ENCODE measurements at places on chromosomes 13 and 19.

DNA sequence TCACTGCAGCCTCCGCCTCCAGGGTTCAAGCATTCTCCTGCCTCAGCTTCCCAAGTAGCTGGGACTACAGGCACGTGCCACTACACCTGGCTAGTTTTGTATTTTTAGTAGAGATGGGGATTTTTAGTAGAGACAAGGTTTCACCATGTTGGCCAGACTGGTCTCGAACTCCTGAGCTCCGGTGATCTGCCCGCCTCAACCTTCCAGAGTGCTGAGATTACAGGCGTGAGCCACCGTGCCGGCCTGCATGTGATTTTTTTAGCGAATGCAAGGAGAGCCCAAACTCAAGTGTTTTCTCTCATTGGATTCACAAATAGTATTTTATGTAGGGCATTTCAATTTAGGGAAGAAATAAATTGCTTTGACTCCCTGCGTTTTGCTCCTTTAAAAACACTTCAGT is 4.4 kb downstream of the ZMYM2 start:
- no peak for DNase-seq

GRCh38 chr13:94246495-94246894 is 233.0 kb downstream of the DCT start:
- DNase-seq: no peak

GRCh38 chr13:94121686-94122085 is 357.8 kb downstream of the DCT start:
- DNase-seq: no peak

DNA sequence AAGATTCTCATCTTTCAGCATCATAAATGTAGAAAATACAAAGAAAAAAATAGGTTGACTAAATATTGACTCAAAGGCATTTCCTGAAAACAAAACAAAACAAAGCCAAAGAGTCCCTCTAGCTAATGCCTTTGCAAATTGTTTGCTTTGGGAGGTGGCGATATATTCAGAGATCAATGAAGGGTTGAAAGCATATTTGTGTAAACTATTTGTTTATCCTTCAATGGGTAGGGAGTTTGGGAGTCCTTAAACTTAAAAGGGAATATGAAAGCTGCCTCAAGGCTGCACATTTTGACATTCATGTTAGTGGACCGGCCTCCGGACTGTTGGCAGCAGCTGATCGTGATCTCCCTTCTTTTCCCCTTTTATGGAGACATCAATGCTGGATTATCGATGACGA is 257.5 kb downstream of the ITGBL1 start:
- DNase-seq: no peak

GRCh38 chr19:32018014-32018413 is 327.4 kb upstream of the ZNF507 start:
- no peak for DNase-seq

DNA sequence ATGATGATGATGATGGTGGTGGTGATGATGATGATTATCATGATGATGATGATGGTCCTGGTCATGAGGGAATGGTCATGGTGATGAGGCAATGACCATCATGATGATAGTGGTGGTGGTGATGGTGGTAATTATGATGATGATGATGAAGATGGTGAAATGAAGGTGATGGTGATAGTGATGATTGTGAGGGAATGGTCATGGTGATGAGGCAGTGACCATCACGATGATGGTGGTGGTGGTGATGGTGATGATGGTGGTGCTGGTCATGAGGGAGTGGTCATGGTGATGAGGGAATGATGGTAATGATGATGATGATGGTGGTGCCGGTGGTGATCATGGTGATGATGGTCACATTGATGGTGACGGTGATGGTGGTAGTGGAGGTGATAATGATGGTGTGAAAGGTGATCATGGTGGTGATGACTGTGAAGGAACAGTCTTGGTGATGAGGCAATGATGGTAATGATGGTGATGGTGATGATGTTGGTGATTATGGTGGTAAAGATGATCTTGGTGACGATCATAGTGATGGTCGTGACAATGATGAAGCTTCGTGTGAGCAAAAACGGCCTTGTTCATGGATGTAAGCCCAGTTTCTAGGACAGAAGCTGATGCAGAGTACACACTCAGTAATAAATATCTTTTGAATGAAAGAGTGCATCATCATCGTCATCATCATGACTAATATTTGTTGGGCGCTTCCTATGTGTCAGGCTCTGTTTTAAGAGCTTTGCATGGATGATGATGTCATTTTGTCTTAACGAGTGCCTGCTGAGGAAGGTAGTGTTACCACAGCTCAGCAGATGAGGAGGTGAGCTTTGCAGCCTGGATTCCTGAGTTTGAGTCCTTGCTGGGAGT is 17.3 kb downstream of the SBK2 start:
- DNase-seq: no peak

GRCh38 chr13:107968470-107968869 is 246.9 kb downstream of the LIG4 start:
- DNase-seq: no peak

- DNase-seq: no peak
Measured at GRCh38 chr13:32124743-32125142, 93.2 kb downstream of the FRY start.

GRCh38 chr13:40342901-40343300 is 323.5 kb downstream of the FOXO1 start:
- no peak for DNase-seq

GRCh38 chr13:97528518-97528917 is 94.5 kb downstream of the RAP2A start:
- DNase-seq: no peak

All from psoas muscle (tissue), 8 donors.